ENCODE measurements at places on chromosomes 16 and 17.

- DNase-seq, result no peak
Observed at GRCh38 chr17:34499576-34499975, 79.8 kb upstream of the TMEM132E start.

- no peak for DNase-seq
Observed at GRCh38 chr17:78325076-78325687, 34.7 kb downstream of the SOCS3 start.

- DNase-seq, result peak; percentile 45
Observed at GRCh38 chr16:67668495-67669157, 2.0 kb downstream of the C16orf86 start.

GRCh38 chr17:49018748-49019147 lies 21.6 kb downstream of the IGF2BP1 start:
- DNase-seq, result no peak

DNA sequence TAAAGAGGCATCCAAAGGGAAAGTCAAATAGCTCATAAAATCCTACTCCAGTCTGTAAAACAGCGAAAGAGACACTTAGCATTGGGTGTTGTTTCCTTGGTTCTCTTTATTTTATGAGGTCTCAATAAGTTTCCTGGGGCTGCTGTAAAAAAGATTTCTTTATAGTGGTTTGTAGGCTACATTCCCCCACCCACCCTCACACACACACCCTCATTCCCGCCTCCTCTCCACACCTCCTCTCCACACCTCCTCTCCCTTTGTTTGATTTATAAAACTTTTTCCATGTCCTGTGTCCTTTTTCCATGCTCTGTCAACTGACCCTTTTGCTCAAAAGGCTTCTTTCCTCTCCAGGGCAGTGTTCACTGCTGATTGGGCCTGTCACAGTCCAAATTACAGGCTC lies 178.9 kb upstream of the SOX9 start:
- DNase-seq, result no peak

- no peak for DNase-seq
Observed at GRCh38 chr17:46163316-46163715, 29.9 kb downstream of the KANSL1 start.

DNA sequence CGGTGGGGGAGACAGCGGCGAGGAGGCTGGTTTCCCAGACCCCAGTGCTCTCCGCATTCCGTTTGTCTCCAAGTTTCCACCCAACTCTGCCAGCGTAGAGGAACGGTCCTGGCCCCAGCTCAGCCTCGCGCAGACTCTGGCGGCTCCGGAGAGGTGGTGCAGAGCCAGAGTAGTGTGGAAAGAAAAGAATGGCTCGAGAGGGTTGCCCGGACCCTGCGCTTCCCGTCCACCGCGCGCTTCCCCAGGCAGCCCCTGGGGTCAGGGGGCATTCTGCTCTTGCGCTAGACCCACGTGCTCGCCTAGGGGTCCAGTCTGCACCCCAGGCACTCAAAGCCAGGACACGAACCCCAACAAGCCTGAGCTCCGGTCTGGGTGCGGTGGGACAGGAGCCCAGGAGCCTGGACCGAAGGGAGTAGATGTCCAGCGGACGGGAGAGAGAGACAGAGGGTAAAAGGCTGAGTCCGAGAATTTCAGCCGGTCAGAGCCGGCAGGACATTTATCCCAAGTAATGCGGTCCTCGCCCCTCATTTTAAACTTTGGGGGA lies 3.8 kb downstream of the PMP22 start:
- no peak for DNase-seq

DNA sequence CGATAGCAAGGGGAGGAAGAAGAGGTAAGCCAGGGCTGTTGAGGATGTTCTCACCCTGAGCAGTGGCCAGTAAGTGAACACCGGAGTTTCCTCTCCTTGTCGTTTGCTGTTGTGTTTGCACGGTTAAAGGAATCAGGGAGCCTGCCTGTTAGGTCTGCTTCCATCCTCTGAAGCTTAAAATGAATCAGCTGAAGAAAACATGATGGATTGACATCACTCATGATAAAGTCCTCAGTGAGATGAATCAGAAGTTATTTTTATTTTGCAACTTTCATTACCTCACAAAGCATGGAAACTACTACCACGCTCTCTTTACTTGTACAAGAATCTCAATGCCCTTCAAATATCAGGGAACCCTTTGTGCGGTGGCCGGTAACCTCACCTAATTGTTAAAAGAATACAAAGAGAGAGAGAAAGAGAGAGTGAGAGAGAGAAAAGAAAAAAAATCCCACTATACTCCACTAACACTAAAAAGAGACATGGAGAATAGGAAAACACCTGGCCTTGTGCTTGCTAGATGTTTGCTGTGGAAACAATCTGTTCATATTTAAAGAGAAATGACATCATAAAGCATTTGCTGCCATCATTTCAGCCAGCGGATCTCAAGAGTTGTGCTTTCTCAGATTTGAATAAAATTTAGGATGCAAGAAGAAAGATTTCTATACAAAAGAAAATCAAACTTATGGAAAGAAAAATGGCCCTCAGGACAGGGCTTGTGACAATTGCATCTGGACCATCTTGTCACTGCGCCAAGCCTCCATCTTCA lies 441.6 kb upstream of the SALL1 start:
- DNase-seq, result no peak

DNA sequence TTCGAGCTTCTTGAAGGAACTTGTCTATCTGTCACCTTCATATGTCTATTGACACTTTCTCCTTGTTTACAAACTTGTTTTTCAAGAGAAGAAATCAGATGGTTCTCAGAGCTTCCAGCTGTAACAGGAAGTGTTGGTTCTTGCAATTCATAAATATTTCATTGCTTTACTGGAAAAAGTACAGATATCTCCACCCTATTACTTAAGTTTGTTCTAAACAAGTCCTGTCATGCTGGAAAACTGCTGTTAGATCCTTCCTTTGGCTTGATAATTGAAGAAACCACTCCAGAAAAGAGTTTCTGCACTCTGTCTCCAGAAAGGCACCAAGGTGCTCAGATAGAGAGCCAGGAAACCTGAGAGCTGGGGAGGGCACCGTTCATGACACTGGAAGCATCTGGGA lies 181.6 kb downstream of the DNAH9 start:
- DNase-seq, result no peak

DNA sequence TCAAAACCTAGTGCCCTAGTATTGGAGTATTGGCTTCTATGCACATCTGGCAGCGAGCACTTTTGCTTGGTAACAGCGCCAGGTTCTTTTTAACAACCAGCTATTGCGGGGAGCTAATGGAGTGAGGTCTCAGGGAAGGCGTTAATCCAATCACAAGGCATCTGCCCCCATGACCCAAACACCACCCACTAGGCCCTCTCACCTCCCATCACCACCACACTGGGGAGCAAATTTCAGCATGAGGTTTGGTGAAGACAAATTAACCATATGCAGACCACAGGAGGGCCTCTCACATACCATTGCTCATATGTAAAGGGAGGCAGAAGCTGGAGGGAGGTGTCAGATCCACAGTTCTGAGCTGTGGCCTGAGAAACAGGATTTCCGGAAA lies 893 bp upstream of the ODF4 start:
- no peak for DNase-seq

DNA sequence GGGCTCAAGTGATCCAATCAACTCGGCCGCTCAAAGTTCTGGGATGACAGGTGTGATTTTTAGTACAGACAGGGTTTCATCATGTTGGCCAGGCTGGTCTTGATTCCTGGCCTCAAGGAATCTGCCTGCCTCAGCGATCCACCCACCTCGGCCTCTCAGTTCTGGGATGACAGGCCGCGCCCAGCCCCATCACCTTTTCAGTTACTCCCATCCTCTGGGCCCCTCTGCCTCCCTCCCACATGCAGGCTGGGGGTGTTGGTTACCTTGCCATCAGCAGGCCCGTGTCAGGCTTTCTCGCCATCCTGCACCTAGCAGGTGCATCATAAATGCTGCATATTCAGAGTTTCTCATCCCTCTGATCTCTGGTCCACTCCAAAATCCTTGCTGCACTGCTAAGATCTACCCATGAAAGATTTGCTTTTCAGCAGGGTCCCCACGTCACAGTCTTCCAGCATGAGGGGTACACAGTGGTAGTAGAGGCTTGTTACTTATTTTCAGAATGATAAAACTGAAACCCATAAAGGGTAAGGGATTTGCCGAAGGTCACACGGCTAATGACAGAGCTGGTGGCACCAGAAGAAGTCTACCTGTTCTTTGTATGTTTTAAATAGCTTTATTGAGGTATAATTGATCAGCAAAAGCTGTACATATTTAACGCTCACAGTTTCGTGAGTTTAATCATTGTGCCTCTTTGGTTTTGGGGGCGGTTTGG lies 16.6 kb downstream of the PMM2 start:
- no peak for DNase-seq

- no peak for DNase-seq
Observed at GRCh38 chr17:35021520-35022380, 41.4 kb downstream of the LIG3 start.

GRCh38 chr17:67132366-67132765 lies 88.0 kb downstream of the CACNG1 start:
- DNase-seq, result no peak

Measured in activated naive CD4-positive, alpha-beta T cell treated with anti-CD3 and anti-CD28 coated beads, Interleukin-2, amount 50 U/mL, for 16 hours (primary cell).